Fibroblast of skin of scalp (primary cell): ENCODE measurements at places on chromosomes 7 and 10.

DNA sequence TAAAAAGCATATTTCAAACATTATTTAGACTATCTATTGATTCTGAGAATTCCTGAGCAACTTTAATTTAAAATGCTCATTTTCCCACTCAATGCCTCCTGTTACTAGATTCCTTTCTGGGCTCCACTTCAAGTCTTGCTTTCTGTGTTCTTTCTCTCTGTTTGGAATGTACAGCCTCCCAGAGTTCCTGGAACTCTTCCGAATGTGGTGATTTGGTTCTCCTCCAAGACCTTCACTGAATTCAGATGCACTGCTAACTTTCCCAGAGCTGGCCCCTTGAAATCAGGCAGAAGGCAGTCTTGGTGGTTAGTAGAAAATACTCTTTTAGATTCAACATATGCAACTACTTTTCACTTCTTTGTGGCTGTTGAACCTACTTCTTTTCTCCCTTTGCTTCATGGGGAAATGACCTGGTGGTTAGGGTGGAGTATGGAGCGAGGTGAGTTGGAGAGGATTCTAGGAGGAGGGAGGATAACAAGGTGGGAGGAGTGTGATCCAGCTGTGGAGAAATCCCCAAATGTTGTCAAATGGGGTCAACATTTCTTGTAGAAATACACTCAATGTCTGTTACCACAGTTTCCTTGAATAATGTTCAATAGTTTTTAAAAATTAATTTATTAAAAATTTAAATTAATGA lies 27.9 kb upstream of the CCDC7 start:
- peak; percentile 92 for DNase-seq

- DNase-seq: no peak
These were observed 90.2 kb upstream of the ABI1 start for GRCh38 chr10:26950934-26951333.

GRCh38 chr7:85805656-85806055 lies 618.8 kb upstream of the SEMA3D start:
- no peak for DNase-seq

DNA sequence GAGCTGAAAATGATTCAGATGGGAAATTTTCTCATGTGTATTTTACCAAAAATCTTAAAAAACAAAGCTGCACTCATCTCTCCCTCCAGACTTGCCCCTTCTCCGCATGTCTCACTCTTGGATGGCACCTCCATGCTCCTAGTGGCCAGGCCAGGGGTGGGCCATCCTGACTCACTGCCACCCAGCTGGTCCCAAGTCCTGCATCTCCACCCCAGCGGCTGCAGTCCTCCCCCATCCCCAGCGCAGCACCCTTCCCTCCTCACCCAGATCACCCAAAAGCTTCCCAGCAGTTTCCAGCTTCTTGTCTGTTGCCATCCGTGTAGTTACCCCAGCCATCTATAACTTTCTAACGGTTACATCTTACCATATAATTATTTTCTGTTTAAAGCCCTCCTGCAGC lies 53.0 kb upstream of the INSIG1 start:
- no peak for DNase-seq

- DNase-seq: no peak
These were observed 169.6 kb downstream of the SRPK2 start for GRCh38 chr7:105218939-105219770.

DNA sequence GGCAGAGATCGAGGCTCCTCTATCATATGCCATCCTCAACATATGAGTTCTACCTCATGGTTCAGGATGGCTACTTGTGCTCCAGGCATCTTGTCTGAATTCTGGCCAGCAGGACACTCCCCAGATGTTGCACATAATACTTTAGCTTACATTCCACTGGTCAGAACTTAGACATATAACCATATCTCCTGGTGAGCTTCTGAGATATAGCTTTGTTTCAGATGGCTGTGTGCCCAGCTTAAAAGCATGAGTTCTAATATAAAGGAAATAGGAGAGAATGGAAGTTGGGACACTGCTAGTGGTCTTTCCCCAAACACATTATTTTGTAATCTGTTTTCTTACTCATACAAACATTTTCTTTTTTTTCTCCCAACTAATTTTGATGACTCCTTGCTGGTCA lies 50.8 kb upstream of the IFRD1 start:
- peak; percentile 38 for DNase-seq

DNA sequence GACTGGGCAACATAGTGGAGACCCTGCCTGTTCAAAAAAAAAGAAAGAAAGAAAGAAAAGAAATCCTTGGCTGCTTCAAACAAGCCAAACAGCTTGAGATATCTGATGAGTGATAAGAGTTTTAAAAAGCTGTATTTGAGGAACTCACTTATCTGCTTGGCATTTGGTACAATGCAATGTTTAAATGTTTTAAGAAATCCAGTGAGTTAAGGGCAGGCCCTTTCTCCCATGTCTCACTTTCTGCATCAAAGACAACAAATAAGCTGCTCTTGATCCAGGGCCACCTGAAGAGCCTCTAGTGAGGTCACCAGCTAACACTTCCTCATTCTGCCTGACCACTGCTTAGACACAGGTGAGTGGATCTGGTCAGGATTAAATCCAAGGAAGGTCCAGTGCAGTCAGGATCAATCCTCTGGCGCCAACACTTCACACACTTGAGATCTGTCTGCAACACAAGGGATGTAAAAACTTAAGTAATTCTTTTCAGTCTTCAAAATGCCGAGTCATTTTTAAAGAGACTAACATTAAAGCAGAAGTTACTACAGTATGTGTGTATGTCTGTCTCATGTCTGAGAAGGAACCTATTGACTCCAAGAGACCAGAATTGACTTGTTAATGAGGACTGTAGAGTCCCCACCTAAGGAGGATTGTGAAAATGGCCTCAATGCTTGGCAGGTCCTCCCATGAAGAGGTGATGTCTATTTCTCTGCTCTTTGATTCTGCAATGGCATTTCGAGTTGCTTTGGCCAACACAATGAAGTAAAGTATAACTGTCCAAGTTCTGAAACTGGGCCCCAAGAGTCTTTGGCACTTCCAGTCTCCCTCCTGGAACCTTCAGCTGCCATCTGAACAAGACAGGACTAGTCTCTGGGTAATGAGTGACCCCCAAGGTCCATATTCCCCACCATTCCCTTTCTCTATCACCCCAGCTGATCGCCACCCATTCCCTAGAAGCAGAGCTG lies 43.1 kb downstream of the CREB3L2 start:
- DNase-seq: no peak

- DNase-seq: peak; percentile 95
These were observed 171.4 kb downstream of the ST7 start for GRCh38 chr7:117124591-117125220.

GRCh38 chr7:17046666-17047065 lies 164.9 kb upstream of the AGR3 start:
- DNase-seq: no peak

DNA sequence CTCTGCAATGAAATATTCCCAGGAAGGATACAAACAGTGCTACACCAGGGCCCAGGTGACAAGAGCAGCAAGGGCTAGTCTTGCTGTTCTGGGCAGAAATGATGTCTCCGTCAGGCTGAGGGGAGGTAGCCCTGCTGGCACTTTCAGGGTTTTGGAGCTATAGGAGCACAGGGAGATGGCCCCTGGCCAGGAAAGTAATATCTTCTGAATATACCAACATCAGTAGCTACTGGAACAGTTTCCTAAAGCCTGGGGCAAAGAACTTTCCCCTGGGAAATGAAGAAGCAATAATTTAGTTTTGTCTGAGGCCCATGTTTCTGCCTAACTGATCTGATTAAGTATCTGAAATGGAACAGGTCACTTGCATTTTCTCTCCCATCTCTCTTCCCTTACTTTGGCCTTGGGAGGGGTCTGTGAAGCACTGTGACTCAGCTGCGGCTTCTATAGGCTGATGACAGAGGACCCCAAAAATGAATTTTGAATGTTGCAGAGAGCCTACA lies 489.1 kb upstream of the PODXL start:
- DNase-seq: no peak

GRCh38 chr7:39838326-39838725 lies 111.7 kb upstream of the CDK13 start:
- DNase-seq: peak; percentile 6

- no peak for DNase-seq
These were observed 6.7 kb upstream of the ADAM12 start for GRCh38 chr10:126394948-126395347.

GRCh38 chr7:45574669-45575500 lies 717 bp downstream of the ADCY1 start:
- peak; percentile 68 for DNase-seq

GRCh38 chr10:72061491-72061890 lies 26.9 kb downstream of the SPOCK2 start:
- no peak for DNase-seq

GRCh38 chr7:47826754-47827153 lies 121.5 kb downstream of the PKD1L1 start:
- DNase-seq: peak; percentile 26

DNA sequence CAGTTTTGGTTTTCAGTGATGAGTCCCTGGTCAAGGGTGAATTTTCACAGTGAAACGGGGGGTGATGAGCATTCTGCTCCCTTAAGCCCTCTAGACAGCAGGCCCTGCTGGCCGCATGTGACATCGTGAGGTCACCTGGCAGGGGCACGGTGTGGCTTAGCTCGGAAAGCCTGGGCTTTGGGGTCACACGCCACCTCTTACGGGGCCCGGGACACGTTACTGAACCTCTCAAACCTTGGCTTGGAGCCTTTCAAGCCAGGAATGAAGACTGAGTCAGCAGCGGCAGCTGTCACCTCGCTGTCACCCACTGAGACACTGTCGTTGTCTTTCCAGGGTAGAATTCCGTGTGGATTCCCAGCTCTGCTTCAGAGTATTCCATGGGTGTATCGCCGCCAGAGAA lies 4.1 kb downstream of the GET4 start:
- DNase-seq: no peak

GRCh38 chr10:69786791-69787190 lies 14.9 kb upstream of the COL13A1 start:
- peak; percentile 60 for DNase-seq

GRCh38 chr10:82742478-82742877 lies 867.5 kb downstream of the NRG3 start:
- DNase-seq: peak; percentile 78

- no peak for DNase-seq
These were observed 25.1 kb downstream of the POLL start for GRCh38 chr10:101563007-101563406.

- DNase-seq: no peak
These were observed 263.7 kb downstream of the IPMK start for GRCh38 chr10:58003945-58004344.

- no peak for DNase-seq
These were observed 480 bp downstream of the VPS50 start for GRCh38 chr7:93232673-93233018.

DNA sequence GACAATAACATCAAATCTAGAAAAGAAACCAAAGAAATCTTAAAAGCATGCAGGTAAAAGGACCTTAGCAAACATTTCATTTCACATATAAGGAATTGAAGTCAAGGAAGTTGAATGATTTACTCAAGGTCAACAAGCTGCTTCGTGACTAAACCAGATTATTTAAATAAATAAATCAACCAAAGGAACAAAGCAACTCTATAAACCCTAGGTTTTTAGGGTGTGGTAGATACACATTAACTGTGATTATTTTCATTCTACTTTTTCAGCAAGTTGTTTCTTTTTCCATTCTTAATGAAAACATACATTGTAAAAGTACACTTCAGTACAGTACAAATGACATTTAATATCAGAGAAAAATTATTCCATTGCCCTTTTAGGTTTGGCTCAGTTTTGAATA lies 382.0 kb upstream of the STEAP1 start:
- no peak for DNase-seq

DNA sequence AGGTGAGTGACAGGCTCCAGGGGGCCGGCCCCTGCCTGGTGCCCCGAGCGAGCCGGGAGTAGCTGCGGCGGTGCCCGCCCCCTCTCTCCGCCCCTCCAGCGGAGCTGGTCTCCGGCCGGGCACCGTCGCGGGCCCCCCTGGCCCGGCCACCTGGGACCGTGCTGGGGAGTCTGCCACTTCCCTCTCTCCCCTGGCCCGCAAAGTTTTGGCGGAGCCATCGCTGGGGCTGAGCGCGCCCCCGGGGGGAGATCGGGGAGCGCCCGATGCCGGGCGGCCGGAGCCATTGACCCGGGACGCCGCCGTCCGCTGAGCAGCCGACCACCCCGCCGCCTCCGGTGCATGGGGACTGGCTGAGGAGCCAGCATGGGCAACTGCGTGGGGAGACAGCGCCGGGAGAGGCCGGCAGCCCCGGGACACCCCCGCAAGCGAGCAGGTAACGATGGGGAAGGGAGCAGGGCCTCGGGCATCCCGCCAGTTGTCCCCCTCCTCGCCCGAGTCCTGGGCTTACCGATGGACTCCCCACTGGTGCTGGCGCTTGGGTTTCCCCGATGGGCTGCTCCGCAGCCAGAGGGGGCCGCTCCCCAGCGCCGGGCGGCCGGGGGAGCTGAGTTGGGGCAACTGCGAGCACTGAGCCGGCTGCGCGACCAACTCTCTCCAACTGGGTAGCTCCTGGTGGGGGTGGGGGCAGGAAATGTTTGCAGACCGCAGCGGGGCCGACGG lies at the start of gene UBTD1:
UBTD1 (plus strand) TSS at position 84 of the 720 bp plus-strand sequence; CDS start at position 364, 280 bp downstream.
- peak; percentile 51 for DNase-seq

- DNase-seq: peak; percentile 35
These were observed 339.1 kb downstream of the ATRNL1 start for GRCh38 chr10:115432188-115432819.

GRCh38 chr10:112201334-112201733 lies 17.8 kb upstream of the GPAM start:
- no peak for DNase-seq
